AG04449 (cell line): ENCODE measurements at places on chromosomes 6 and 20.

- DNase-seq, result no peak
Measured at GRCh38 chr6:26367114-26367513, 2.1 kb downstream of the BTN3A2 start.

DNA sequence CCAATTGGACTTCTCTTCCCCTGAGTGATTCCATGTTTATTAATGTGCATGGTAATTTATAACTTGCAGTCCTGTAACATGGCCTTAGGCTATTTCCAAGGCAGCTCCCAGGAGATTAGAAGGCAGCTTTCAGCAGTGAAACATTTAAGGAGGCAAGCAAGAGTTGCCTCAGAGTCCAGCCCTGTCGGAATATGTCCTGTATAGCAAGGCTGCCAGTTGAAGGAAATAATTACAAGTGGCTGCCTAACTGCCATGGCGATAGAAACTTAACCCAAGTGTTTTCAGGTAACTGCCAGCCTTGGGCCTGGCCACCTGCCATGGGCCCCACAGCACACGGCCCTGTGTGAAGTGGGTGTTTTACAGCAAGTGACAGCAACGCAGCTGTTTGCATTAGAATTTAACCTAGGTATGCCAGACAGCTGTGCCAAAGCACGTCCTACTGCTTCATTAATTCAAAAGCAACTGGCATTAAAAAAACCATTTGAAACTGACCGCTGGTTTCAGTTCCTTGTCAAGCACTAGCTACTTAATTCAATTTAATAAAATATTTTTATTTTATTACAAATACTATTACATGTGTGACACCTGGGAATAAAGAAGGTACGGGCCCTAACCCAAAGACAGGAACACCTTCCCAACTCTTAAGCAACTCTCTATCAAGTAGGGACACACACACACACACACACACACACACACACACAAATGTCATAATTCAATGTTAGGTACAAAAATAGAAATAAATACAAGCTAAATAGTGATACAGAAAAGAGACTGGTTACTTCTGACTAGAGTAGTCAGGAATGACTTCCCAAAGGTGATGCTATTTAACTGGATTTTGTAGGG is 151.8 kb upstream of the HEY2 start:
- DNase-seq, result no peak

- DNase-seq, result no peak
Measured at GRCh38 chr6:125050663-125051318, 88.6 kb downstream of the RNF217 start.

DNA sequence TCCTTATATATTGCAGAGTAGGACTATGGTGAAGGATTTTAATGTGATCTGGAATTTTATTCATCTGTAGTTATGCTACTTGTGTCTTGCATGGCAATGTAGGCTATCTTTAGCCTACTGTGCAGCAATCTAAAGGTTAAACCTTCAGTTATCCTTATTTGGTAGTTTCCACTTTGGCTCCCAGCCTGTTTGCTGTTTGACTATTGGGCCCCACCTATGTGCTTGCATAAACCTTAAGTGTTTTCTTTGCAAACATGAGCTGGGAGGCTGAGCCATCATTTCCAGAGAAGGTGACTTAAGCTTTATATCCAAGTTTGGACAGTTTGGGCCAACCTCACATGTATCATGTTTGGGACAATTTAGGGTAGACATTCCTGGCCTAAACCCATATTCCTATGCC is 537.5 kb downstream of the BTBD3 start:
- DNase-seq, result no peak

DNA sequence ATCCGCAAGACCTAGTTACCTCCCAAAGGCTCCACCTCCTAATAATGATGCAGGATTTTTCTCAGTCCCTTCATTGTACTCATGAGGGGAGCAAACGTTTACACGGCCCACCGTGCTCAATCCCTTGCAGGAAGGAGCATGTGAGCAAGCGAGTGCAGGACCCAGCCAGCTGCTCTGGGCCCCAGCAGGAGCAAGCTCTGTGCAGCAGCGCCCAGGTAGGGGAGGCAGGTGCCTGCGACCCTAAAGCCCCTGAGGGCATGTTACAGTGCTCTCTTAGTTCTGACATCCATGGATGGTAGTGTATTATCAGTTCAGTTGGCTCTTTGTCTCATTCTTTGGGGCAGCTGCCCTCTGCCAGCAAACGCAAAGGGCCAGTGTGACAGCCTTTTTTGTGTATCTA is 143.4 kb downstream of the TBXT start:
- no peak for DNase-seq
